Type B pancreatic cell (in vitro differentiated cells): ENCODE measurements at places on chromosomes 6 and 20.
A peak's percentile ranks its signal among the peaks of the same experiment; 100 is the strongest.

DNA sequence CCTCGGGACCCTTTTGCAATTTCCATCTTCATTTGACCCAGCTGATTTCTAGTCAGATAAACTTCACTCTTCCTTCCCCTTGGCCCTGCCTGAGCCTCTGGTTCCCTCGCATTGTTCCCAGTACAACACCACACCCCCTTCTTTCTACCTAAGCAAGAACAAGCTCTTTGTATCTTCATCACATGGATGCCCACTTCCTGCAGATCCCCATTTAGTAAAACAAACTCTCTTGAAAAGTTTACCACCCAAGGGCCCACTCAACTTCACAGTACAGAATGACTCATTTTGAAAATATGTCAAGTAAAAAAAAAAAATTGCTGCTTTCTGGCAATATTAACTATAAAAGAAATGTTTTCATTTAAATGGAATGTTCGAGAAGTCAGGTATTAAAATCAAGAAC, 5.2 kb downstream of the FAXC start:
- DNase-seq, result no peak

DNA sequence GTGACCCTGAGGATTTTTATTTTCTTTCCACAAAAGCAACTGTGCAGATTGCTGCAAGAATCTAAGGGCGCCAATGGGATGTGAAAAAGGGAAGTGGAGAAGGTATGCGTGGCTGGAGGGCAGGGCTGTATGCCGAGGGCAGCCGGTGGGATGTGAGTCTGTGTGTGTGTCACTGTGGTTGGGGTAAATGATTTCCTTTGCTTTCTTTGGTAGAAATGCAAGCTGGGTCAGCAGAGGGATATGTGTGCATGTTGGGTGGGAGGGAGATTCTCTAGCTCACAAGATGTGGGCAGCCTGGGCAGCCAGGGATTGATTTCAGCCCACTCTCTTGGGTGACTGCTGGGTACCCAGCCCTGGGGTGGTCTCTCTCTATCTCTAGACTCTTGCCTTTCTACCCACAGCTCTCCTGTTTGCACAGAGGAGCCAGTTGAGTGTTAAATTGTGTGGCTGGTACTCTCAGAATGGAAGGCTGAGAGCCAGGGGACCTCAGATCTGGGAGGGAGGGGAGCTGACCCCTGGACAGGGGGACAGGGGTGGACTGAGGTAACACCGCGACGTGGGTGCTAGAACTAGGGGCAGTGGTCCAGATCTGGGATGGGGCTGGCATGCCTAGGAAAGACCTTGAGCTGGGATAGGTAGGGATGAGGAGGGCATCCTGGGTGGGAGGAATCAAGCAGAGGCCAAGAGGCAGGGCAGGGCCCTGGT, 136.8 kb upstream of the RNF24 start:
- no peak for DNase-seq

GRCh38 chr20:62039738-62040137, 25.9 kb downstream of the TAF4 start:
- DNase-seq, result no peak

- no peak for DNase-seq
Observed at GRCh38 chr20:51860111-51860882, 58.0 kb upstream of the SALL4 start.

DNA sequence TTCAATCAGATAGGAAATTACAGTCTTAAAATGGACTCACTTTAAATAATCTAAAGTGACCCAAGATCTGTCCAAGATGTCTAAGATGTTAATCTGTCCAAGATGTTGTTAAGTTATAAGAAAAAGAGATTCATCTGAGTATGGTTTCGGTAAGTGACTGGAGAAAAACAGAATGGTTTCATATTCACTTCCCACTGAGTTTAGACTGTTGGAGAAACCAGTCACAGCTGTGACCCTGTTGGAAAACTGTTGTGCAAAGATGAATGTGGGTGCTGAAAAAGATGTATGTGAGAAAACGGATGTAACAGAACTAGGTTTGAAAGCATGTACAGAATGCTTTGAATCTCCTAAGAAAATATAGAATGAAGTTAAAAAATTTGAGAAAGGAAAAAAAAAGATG, 325.9 kb downstream of the COL12A1 start:
- DNase-seq, result no peak

DNA sequence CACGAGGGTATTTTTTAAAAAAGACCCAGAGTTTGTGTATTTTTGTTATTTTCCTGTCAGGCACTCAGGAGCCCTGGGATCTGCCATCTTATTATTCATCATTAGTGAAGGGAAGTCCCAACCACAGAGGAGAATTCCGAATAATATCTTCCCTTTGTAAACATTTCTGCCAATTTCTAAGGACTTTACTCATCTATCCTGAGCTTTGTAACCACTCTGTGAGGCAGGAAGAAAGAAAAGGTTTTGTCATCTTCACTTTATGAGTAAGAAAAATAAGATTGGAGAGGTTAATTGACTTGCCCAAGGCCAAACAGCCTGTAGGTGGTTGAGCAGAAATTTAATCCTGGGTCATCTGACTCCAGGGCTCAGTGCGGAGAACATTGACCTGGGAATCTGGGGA, 23.0 kb upstream of the IYD start:
- DNase-seq, result no peak

GRCh38 chr6:109374326-109374892, 7.9 kb downstream of the CD164 start:
- no peak for DNase-seq

GRCh38 chr20:19995220-19995863, 21.8 kb upstream of the NAA20 start:
- no peak for DNase-seq

DNA sequence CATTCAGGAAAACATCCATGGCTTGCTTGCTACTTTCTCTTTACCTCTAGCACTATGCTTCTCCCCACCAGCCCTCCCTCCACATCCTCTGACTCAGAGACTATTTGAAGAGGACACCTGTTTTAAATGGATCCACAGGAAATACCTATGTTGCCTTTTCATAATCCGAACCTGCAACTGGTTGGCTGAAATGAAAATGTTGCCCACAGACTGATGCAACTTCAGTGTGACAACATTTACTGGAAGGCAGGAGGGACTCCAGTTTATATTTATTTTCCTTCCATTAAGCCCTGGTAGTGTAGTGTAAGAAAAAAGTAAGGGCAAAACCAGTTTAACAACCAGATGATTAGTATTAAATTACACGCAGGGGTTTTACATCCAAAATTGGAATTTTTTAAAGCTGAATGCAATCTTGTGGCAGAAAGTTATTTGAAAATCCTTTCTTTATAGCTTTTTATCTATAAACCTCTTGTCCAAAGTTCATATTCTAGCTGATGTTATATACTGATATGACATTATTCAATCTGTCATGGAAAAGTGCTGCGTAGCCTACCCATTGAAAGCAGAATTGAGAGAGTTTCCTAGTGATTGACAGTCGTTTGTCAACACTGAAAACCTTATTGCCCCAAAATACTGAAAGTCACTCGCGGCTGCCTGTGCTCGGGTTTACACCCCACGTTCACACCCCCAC, 881 bp upstream of the AIG1 start:
- no peak for DNase-seq

DNA sequence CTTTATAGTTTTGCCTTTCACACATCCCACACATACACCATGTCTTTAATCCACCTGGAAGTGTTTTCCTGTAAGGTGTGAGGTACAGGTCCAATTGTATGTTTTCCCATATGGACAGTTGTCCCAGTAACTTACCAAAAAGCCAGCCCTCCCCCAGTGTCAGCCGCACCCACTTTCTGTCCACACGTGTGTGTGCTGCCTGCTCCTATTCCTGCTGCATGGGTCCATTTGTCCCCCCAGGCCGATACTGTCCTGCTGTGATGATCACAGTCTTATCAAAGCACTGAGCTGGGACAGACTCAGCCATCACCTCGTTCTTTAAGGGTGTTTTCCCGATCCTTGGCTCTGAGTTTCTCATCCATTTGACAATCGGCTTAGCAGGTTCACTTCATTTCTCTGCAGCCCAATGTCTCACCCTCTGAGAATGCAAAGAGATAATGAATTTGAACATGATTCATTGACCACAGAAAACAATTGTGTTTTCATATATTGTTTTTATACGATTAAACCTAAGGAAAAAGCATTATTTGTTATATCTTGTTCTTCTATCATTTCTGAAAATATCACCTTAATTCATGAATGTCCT, 9.6 kb downstream of the VSX1 start:
- DNase-seq, result peak; percentile 15

- no peak for DNase-seq
Observed at GRCh38 chr6:25655723-25656122, 3.7 kb downstream of the SCGN start.

DNA sequence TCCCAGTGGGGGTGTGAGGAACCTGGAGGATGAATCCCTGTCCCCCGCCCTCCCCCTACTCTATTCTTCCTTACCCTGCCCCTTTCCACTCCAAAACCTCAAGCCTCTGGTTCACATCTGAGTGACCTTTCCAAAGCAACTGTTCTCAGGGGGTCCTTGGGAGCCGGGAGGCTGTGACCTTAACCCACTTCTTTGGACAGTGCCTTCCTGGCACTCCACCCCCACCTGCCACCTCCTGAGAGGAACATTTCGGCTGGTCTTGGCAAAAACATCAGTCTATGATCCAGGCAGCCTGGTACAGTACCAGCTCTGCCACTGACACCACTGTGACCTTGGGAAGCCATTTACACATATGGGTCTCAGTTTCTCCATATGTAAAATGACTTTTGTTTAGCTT, 121.7 kb downstream of the MRPL14 start:
- no peak for DNase-seq

- no peak for DNase-seq
Observed at GRCh38 chr20:46357030-46357514, 48.8 kb upstream of the CDH22 start.

GRCh38 chr6:106186714-106187113, 100.6 kb downstream of the PRDM1 start:
- DNase-seq, result no peak

DNA sequence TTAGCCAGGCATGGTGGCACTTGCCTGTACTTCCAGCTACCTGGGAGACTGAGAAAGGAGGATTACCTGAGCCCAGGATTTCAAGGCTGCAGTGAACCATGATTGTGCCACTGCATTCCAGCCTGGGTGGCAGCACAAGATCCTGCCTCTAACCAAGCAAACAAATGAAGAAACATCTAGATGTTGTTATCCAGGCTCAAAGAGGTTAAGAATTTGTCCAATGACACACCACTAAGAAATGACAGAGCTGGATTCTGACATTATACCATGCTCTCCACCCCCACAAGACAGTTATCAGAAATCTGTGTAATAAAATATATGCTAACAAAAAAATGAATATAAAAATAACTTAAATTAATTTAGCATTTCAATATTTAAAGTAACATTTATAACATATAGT, 925.5 kb upstream of the SLC35B3 start:
- DNase-seq, result no peak

GRCh38 chr6:137811121-137811915, 55.7 kb upstream of the TNFAIP3 start:
- no peak for DNase-seq
